ENCODE measurements at places on chromosomes 13 and 19. TPM values are rescaled to one million over a fixed set of nuclear protein-coding genes. Genes with fewer than 3 reads are reported as not detected.
A peak's percentile ranks its signal among the peaks of the same experiment; 100 is the strongest.

GRCh38 chr19:54662730-54663129 is at the start of gene LILRB4:
TSS of gene LILRB4 (plus strand) at chr19:54662985. CDS start at chr19:54663034, 49 bp downstream.
- no peak for DNase-seq

Gene MBD3L3
- not detected for total RNA-seq

DNA sequence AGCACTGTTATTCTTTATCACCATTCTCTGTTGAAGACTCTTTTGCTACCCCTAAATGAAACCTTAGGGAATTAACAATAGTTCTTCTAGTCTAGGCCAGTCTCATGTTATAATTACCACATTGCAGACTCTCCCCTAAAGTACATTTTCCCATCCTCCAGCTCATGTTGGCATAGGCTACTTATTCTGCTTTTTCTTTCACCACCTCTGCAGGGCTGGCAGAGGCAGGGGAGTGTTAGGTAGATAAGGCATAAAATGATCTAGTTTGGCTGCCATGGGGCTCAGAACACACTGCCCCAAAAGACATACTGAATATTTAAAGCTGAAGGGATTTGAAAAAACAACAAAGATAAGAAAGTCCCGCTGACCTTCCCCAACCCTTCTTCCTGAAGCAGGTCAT is 82.7 kb upstream of the RFC3 start:
- DNase-seq, result no peak

GRCh38 chr13:75137911-75138571 is 343.9 kb downstream of the TBC1D4 start:
- no peak for DNase-seq

- DNase-seq, result no peak
Measured at GRCh38 chr13:41937388-41937787, 23.5 kb downstream of the VWA8 start.

Gene PLK5
- not detected for total RNA-seq

- DNase-seq, result no peak
Measured at GRCh38 chr19:12350185-12350889, 15.1 kb downstream of the ZNF442 start.

- DNase-seq, result no peak
Measured at GRCh38 chr13:114164053-114164452, 15.0 kb upstream of the CFAP97D2 start.

- peak; percentile 41 for DNase-seq
Measured at GRCh38 chr13:44278166-44278565, 95.5 kb upstream of the SERP2 start.

Gene CYP2A6
- total RNA-seq, result not detected

- no peak for DNase-seq
Measured at GRCh38 chr19:46659151-46660007, 1.6 kb downstream of the DACT3 start.

DNA sequence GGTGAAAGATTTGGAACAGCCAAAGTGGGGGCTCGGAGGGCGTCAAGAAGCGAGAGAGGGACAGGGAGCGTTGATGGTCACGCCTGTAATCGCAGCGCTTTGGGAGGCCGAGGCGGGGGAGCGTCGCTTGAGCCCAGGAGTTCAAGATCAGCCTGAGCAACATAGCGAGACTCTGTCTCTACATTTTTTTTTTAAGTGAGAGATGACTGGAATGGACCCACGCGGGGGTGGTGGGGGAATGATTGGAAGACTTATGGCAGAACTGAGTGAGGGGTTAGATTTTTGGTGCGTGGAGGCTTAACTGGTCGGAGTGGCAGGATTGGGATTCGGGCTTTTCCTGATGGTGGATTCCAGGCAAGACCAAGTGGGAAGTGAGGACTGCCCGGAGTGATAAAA is 725 bp downstream of the PSMD8 start:
- DNase-seq, result peak; percentile 48

Gene NRTN
- total RNA-seq, result not detected

GRCh38 chr19:8110931-8111330 is 38.5 kb downstream of the FBN3 start:
- no peak for DNase-seq

Gene RNF17
- not detected for total RNA-seq

- no peak for DNase-seq
Measured at GRCh38 chr19:33950091-33950750, 153.6 kb downstream of the KCTD15 start.

GRCh38 chr19:42323852-42324654 is 1.4 kb upstream of the MEGF8 start:
- DNase-seq, result no peak

GRCh38 chr13:21805733-21806132 is 134.9 kb downstream of the FGF9 start:
- no peak for DNase-seq

- no peak for DNase-seq
Measured at GRCh38 chr19:4583961-4584669, 24.6 kb upstream of the SEMA6B start.

- no peak for DNase-seq
Measured at GRCh38 chr13:111927181-111927540, 139.8 kb upstream of the SOX1 start.

GRCh38 chr19:45553464-45553863 is 31.1 kb downstream of the OPA3 start:
- peak; percentile 98 for DNase-seq

DNA sequence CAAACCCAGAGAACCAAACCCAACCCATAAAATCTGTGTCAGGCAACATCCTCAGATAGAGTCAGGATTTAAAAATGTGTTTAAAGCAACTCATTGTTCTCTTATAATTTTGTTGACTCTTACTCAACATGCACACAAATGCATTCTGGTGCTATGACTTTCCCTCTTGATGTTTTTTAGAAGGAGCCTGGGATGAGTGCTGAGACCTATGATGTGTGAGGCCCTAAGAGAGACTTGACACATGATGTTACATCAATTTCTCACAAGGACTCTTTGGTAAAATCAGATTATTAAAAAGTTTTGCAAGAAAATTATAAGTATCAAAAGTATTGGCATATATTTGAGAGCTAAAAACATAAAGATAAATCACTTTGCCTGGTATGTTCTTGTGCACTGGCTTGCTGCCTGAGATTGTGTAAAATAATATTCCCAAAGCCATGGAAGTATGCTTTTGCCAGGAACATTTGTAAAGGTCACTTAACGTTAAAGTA is 173.9 kb downstream of the DCLK1 start:
- no peak for DNase-seq

GRCh38 chr13:48709213-48709612 is 55.5 kb downstream of the CYSLTR2 start:
- no peak for DNase-seq

Gene NANOS3
- not detected for total RNA-seq

Gene RAB3A
- total RNA-seq, result 2.7 TPM

DNA sequence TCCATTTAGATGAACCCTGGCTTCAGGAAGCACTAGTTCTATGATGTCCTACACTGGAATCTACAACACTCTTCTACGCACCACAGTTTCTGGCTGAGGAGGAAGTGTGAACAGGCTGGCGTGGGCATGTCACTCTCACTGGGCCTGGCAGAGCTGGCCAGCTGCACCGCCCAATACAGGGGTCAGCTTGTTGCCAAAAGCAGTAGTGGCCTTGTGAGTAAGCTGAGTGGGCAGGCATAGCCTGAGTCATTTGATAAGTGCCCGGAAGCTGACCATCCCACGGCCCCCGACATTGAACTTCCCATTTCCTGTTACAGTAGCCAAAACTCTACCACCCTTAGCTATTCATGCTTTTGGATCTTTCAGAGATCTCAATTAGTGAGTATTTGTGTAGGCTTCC is 240.9 kb upstream of the SERP2 start:
- DNase-seq, result peak; percentile 63

DNA sequence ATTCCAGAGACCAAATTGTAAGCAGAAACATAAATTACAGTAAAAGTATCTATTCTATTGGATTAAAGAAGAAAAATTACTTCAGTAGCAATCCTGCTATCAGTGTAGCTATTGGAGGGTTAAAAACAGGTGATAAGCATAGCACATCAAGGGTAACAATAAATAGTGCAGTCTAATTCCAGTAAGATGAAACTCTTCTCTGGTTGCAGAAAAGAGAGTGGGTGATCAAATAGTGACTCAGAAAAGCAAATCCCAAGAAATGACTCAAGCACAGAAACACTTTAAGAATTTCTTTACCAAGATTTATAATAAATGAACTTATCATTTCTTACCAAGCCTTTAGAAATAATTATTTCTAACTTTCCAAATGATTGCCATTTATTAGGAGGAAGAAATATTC is 135.7 kb downstream of the LMO7 start:
- DNase-seq, result peak; percentile 43

Gene CLASRP
- total RNA-seq, result 99.9 TPM

GRCh38 chr19:2332341-2333026 is 4.0 kb downstream of the SPPL2B start:
- peak; percentile 34 for DNase-seq

GRCh38 chr13:41587490-41587889 is 130.1 kb downstream of the RGCC start:
- peak; percentile 43 for DNase-seq

DNA sequence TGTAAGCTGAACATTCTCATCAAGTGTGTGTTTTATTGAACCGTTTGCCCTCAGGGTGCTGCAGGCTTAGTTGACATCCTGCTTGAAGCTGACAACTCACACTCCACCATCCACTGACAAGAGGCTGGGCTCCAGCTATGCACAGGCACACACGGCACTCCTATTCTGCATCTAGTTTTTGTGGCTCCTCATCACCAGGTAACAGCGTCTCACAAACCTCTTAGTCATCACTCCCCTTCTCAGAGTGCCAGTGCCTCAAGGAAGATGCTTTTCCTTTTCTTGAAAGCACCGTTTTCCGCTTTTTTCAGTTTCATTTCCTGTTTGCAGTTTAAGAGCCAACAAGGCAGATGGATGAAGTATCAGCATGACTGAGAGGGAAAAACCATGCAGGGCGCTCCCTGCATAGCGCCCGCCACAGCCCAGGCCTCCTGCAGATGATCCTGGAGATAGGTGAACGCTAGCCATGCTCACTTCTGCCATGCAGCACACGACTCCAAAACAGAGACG is 491.2 kb downstream of the COG6 start:
- no peak for DNase-seq

Gene ATP4B
- total RNA-seq, result not detected

DNA sequence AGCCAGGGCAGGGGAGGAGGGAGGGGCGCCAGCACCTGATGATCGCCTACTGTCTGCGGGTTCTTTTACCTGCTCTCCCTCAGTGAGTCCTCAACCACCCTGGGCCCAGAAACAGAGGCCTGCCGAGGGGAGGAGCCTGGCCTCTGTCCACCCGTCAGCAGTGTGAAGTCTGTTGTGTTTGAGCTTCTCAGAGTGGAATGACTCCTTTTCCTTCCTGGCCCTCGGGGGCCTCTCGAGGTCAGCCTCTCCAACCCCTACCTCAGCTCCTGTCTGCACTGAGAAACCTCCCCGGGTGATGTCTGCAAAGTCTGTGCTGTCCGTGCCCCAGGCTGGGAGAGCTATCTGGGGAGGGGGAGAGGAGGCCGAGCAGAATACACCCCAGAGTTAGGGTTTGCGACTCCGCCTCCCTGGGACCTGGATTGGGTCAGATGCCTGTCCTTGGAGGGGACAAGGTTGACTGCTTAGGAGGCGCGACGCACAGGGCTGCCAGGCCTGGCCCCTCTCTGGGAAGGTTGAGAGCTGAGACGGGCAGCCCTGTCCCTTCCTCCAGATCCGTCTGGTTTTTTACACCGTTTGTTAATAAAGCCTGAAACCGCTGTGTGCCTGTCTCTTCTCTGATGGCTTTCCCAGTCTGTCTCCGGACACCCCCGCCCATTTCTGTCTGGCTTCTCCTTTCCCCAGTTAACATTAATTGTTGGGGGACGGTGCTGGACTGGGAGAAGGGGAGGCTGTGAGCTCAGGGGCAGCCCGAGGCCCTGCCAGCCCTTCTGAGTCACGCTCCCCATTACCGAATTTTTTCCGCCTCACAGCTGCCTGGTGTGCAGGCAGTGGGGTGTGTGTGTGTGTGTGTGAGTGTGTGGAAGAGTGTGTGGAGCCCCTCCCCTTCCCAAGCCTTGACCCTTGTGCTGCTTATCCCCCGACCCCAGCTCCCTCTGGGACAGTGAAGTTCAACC is 989 bp upstream of the SSC5D start:
- DNase-seq, result peak; percentile 52

Gene HS6ST3
- total RNA-seq, result not detected

DNA sequence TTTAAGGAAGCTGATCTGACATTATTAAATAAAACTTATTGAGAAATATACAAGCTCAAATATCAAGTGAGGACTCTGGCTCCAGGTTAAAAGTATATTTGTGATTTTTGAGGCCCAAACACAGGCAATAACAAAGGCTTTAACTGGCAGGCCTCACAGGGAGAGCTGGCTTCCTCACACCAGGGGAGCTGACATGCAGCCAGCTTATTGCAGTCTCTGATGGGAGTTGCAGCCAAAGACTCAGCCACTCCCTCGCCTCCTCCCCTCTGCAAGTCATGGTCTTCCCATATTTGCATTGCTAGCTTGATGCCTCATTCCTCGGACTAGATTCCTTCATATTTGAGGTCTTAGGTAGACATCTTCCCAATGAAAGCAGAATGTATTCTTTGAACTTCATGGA is 647.1 kb upstream of the SLITRK6 start:
- no peak for DNase-seq

DNA sequence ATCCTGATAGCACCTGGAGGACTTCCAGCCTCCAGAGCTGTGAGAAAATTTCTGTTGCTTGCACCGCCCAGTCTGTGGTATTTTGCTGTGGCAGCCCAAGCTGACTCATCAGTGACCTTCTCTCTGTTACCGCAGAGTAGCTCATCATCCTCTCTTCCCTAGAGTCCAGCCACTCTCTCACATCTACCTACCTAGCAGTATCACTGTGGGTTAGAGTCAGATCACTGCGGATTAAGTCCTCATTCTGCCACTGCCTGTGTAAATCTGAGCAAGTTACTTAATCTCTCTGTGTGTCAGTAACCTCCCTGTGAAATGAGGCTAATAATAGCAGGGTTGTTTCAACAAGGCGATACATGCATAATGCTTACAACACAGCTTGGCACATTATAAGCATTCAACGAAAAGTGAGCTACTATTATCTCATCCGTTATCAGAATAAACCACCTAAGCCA is 40.3 kb upstream of the USPL1 start:
- DNase-seq, result peak; percentile 87

All from HT-29 (cell line).